RPMI7951 (cell line): ENCODE measurements at places on chromosomes 3 and 15.

DNA sequence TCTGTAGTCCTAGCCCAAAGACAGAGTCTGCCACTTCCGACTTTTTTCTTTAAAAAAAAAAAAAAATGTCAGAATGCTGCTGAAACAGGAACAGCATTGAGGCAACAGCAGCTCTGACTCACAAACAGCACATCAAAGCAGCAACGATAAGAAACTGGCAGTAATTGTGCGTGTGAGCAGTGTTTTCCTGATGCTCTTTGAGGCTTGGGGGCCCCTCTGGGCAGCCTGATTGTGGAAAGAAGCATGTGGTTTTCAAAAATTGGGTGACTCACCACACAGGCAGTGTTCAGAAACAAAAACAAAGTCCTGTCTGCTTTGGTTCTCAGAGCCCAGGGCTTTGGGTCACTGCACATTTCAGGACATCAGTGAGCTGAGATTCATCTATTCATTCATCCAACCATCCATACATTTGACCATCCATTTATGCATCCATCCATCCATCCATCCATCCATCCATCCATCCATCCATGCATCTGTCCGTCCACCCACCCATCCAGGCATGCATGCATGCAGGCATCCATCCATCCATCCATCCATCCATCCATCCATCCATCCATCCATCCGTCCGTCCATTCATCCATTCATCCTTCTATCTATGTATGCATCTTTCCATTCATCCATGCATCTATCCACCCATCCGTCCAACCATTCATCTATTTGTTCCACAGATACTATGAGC, 308.4 kb downstream of the RPLP1 start:
- DNase-seq: peak; percentile 100

GRCh38 chr3:124202754-124203153, 210.8 kb upstream of the ROPN1 start:
- DNase-seq: no peak

GRCh38 chr3:80087767-80088166, 320.0 kb upstream of the ROBO1 start:
- DNase-seq: peak; percentile 4

DNA sequence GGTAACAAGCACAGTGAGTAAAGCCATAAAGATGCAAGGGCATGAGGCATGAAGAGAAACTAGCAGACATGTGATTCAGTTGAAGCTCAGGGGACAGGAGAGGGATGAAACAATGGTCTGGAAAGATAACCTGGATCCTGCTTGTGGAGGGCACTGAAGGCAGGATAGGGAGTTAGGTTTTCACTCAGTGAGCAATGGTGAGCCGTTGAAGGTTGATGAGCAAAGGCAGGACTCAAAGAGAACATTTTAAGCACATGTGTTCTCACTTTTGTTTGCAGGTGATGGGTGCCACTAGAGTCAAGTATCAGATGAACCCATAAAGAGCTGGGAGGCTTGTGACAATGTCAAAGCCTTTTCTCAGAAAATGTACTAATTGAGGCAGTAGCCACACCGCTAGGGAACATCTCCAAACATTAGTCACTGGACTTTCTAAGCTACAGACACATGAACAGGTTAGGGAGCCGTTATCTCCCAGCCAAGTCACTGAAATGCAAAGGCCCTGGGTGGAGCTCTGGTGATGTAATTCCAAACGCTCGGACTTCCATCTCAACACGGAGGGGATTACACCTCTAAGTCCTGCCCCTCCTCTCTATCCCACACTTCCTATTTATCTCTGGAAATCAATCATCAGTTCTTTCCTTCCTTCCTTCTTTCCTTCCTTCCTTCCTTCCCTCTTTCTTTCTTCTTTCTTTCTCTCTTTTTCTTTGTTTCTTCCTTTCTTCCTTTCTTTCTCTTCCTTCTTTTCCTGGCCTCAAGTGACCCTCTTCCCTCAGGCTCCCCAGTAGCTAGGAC, 22.7 kb downstream of the KLHL6 start:
- DNase-seq: no peak

DNA sequence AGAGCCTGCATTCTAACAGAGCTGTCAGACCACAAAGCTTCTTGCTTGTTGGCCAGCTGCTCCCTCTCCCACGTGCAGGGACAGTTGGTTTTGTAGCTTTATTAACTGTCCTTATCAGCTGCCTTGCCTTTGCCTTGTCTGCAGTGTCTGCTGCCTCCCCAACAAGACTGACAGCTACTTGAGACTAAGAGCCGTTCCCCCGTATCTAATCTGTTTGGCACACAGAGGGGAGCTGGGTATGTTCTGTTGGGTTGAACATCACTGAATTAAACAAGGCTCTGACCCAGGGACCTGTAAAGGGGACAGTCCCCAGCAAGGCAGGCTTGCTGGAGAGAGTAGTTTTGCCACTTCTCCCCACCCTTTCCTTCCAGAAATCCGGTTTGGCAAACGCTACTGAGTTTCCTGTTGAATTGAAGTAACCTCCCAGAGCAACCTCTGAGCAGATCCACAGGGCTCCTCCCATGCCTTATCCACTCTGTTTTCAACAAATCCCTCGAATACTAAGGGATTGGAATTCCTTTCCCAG, 116.1 kb downstream of the ANP32A start:
- DNase-seq: no peak
